ENCODE measurements at places on chromosomes 5 and 9. TPM values are rescaled to one million over a fixed set of nuclear protein-coding genes. Genes with fewer than 3 reads are reported as not detected.

GRCh38 chr9:77793849-77794248, 145.7 kb upstream of the GNA14 start:
- no peak overlapping the region for H3K27ac ChIP-seq
- no peak overlapping the region for H3K4me3 ChIP-seq
- H3K27me3 ChIP-seq: no peaks in the 10 kb centered on the region
- H3K36me3 ChIP-seq: peaks cover 10% of the 10 kb centered on the region

DNA sequence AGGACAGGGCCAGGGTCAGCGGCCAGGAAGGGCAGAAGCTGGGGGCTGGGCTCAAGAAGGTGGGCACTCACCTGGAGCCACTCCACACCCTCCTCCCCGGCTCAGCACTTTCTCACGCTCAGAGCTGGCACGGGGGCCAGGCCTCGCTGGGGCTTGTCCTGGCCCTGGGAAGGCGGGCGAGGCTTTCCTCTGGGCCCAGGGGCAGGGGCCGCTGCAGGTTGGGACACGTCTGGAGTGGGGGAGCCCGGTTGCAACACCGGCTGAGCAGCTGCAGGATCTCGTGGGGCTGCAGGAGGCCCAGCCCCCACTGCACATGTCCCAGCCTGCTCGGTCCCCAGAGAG, 38.9 kb upstream of the EGFL7 start:
- no peaks in the 10 kb centered on the region for H3K36me3 ChIP-seq
- no peak overlapping the region for H3K4me3 ChIP-seq
- H3K27ac ChIP-seq: no peak overlapping the region
- peaks cover 9% of the 10 kb centered on the region for H3K27me3 ChIP-seq
- H3K4me1 ChIP-seq: no peaks in the 10 kb centered on the region

GMCL2 gene
- not detected for total RNA-seq

- no peaks in the 10 kb centered on the region for H3K4me1 ChIP-seq
- DNase-seq: no peak
- H3K4me3 ChIP-seq: no peak overlapping the region
- no peaks in the 10 kb centered on the region for H3K27me3 ChIP-seq
- no peaks in the 10 kb centered on the region for H3K36me3 ChIP-seq
- no peak overlapping the region for H3K27ac ChIP-seq
Measured at GRCh38 chr5:26669523-26669922, 368.9 kb downstream of the CDH9 start.

NPM1 gene
- 2,729 TPM for total RNA-seq

DNA sequence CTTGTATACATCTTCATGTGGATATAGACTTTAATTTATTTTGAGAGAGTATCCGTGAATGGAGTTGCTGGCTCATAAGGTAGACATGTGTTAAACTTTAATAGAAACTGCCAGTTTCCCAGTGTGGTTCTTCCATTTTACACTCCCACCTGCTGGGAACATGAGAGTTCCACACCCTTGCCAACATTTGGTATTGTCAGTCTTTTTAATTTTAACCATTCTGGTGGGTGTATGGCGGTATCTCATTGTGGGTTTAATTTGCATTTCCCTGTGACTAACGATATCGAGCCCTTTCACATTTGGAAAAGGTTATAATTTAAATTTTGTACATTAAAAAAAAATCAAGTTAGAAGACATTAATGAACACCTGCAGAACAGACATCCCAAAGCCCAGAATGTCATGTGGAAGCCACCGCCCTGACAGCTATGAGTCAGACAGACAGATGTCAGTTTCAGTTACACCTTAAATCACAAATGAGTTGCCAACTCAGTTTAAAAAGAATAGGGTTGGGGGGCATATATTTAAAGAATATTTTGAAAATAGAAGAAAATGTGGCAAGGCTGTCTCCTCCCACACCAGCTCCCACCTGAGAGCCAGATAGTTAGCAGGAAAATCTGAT, 36.9 kb downstream of the ANKRD33B start:
- no peak for DNase-seq
- H3K27ac ChIP-seq: no peak overlapping the region
- H3K4me1 ChIP-seq: peaks cover 57% of the 10 kb centered on the region

- H3K4me1 ChIP-seq: peaks cover 5% of the 10 kb centered on the region
- H3K4me3 ChIP-seq: peak within 1 kb of the TSS; percentile 83
- no peak for DNase-seq
- H3K27ac ChIP-seq: peak within 1 kb of the TSS; percentile 67
- peaks cover 2% of the 10 kb centered on the region for H3K36me3 ChIP-seq
Measured at GRCh38 chr5:6448622-6449464, at the start of gene UBE2QL1. TSS of gene UBE2QL1 (plus strand) at chr5:6448859. CDS start at chr5:6448894, 35 bp downstream.

CCL19 gene
- not detected for total RNA-seq

EXOSC3 gene
- total RNA-seq: 116 TPM

GFI1B gene
- total RNA-seq: not detected

OLFML2A gene
- not detected for total RNA-seq

DNA sequence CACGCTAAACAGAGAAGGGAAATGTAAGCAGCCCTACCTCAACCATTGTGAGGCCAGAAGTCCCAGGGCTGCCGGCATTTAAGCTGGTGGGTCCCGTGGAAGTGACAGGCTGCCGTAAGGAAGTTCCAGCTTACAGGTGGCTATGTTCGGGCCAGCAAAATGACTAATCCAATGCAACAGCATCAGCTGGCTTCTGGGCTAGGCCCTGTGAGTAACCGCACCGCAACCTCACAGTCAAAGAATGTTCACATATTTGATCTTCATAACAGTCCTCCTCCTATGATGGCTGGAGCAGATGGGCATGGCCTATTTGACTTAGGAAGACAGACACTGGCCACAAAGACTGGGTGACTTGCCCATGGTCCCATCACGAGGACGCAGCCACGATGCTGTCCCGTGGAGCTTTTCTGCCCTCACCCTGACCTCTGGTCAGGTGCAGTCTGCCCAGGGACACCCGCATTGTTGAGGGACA, 88.2 kb downstream of the LIFR start:
- H3K36me3 ChIP-seq: no peaks in the 10 kb centered on the region
- no peak overlapping the region for H3K4me3 ChIP-seq
- no peak for DNase-seq
- H3K4me1 ChIP-seq: no peaks in the 10 kb centered on the region
- no peak overlapping the region for H3K27ac ChIP-seq

DNA sequence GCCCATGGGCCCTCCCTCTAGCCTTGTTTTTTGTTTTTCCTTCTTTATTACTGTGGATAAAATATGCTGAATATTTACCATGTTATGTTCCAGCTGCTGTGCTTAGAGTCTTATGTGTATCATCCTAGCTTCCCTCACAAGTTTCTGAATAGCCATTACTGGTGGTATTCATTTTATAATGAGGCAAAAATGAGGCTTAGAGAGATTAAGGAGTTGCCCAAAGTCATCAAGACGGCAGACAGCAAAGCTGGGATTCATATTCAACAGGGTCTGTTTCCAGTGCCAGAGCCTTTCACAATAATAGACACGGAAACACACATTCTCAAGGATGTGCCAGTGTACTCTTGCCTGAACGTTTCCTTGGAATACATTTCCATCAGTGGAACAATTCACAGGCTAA, 258.1 kb downstream of the CTNND2 start:
- H3K36me3 ChIP-seq: no peaks in the 10 kb centered on the region
- no peaks in the 10 kb centered on the region for H3K4me1 ChIP-seq

- peaks cover 21% of the 10 kb centered on the region for H3K36me3 ChIP-seq
- H3K27ac ChIP-seq: no peak overlapping the region
Measured at GRCh38 chr5:131180407-131180806, 9.7 kb downstream of the LYRM7 start.

- H3K36me3 ChIP-seq: peaks cover 6% of the 10 kb centered on the region
- no peak for DNase-seq
- H3K4me1 ChIP-seq: peaks cover 15% of the 10 kb centered on the region
- H3K27me3 ChIP-seq: no peaks in the 10 kb centered on the region
- no peak overlapping the region for H3K4me3 ChIP-seq
Measured at GRCh38 chr5:34015120-34015822, 7.4 kb upstream of the AMACR start.

- H3K4me1 ChIP-seq: no peaks in the 10 kb centered on the region
- DNase-seq: no peak
- H3K27ac ChIP-seq: no peak overlapping the region
- H3K4me3 ChIP-seq: peak overlapping the region; percentile 26
- H3K36me3 ChIP-seq: no peaks in the 10 kb centered on the region
- peaks cover 53% of the 10 kb centered on the region for H3K27me3 ChIP-seq
Measured at GRCh38 chr5:120465436-120465961, 1.4 kb downstream of the PRR16 start.

DNA sequence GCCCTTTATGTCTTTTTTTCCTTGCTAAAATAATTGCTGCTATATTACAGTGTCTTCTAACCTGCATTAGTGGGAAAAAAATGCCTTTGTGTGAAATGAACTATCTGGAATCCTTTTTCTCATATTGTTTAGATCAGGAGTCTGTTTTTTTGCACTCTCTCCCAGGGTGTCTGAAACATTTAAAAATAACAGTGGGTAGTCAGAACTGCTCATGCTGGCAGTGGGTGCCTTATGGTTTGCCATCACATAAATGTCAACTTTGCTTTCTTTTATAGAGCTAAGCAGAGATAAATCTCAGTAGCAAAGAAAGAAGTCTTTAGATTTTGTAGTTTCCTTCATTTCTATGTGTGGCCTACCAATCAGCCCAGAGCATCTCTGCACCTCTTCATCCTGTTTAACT, 347.8 kb upstream of the RGMB start:
- peaks cover 2% of the 10 kb centered on the region for H3K27me3 ChIP-seq
- H3K4me3 ChIP-seq: no peak overlapping the region
- H3K36me3 ChIP-seq: no peaks in the 10 kb centered on the region
- DNase-seq: no peak

PCDHGB3 gene
- total RNA-seq: 0.66 TPM

BTNL9 gene
- not detected for total RNA-seq

CTNND2 gene
- total RNA-seq: not detected

- no peak overlapping the region for H3K27ac ChIP-seq
- no peaks in the 10 kb centered on the region for H3K27me3 ChIP-seq
- H3K36me3 ChIP-seq: no peaks in the 10 kb centered on the region
- no peaks in the 10 kb centered on the region for H3K4me1 ChIP-seq
- DNase-seq: no peak
Measured at GRCh38 chr9:134629586-134630392, 11.8 kb upstream of the COL5A1 start.

GRCh38 chr5:140926443-140927227, 536 bp downstream of the PCDHAC1 start:
- no peak overlapping the region for H3K27ac ChIP-seq
- no peak overlapping the region for H3K4me3 ChIP-seq
- DNase-seq: no peak

GRCh38 chr5:179268966-179269693, 76.1 kb downstream of the ADAMTS2 start:
- DNase-seq: no peak
- no peaks in the 10 kb centered on the region for H3K36me3 ChIP-seq
- no peak overlapping the region for H3K27ac ChIP-seq
- no peaks in the 10 kb centered on the region for H3K27me3 ChIP-seq
- no peaks in the 10 kb centered on the region for H3K4me1 ChIP-seq
- no peak overlapping the region for H3K4me3 ChIP-seq

DNA sequence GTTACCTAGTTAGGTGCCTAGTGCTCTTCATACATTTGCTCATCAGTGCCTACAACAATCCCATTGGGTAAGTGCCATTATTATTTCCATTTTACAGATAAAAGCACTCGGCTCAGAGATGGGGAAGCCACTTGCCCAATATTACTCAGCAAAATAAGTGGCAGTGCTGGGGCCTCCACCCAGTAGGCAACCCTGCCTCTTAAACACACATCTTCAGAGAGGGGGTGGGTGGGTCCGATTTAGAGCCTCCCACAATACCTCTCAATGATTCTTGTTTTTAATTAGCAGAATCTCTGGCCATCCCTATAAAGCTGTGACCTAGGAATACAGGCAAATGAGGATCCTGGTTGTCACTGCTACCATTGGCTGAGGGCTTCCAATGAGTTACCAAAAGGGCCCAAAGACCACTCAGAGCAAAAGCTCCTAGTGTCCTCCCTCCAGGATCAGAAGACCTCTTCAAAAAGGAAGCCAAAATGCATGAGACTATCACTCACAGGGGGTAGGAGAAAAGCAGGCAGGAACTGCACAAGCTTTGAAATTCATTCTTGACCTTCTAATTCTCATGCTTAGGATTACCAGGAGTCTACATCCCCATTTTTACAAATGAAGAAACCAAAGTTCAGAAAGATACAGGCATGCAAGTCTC, 36.1 kb upstream of the UBE2D2 start:
- peaks cover 2% of the 10 kb centered on the region for H3K27me3 ChIP-seq
- no peak overlapping the region for H3K4me3 ChIP-seq
- H3K27ac ChIP-seq: no peak overlapping the region
- no peaks in the 10 kb centered on the region for H3K4me1 ChIP-seq
